ENCODE measurements at places on chromosomes 2 and 18. TPM values are rescaled to one million over a fixed set of nuclear protein-coding genes. Genes with fewer than 3 reads are reported as not detected.

LINC00305 gene
- not detected for total RNA-seq

DNA sequence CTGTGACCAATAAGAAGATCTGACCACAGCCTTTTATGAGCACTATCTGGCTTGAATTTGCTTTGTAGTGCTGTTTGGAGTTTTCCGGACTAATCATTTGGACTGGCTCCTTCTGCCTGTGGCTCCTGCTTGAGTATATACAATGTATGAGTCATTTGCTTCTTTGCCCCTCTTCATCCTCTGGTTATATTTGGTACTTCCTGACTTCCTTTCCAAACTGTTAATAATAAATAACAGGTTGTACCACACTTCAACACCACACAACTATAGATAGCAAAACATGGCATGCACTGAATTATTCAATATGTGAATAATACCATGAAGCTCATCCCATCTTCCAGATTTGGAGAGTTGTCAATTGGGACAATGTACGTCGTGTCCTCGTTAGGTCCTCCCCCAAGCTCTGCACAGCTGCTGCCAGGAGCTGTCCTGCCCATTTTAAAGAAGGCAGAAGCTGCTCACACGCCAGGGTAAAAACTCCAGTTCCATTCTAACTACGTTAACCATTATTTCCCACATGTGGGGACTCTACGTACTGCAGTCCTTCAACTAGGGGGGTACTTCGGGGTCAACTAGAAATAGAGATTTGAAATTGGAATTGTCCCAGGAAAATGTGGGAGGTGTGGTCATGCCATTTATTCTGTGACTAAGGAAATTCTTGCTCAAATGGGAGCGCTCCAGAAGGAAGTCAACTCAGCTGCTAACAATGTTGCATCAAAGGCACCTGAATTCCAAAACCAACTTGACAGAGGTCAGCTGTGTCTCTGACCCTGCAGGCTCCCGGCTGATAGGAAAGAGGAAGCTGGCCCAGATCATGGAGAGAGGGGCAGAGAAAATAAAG, 38.1 kb downstream of the ST8SIA5 start:
- DNase-seq = no peak

DNA sequence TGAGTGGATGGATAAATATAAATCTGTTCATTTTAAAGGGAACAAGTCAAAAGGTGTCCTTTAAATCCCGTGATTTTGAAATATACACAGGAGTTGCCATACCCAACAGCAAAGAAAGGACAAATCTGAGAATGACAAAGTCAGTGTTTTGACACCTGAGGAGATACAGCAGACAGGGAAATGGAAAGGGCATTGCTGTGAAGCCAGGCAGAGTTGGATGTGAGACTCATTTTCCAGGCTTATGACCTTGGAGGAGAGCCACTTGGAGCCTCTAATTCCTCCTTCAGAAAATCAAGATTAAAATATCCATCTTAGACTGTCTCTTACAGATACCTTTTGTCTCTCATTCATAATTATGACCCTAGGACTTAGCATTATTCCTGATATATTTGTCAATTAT, 154.5 kb downstream of the GALNT3 start:
- no peak for DNase-seq

- DNase-seq = no peak
These were observed 14.5 kb downstream of the PTMA start for GRCh38 chr2:231722721-231723307.

TUBA3D gene
- total RNA-seq = 4.0 TPM

CLEC4F gene
- 0.13 TPM for total RNA-seq

GRCh38 chr18:59915606-59916005, 15.8 kb downstream of the PMAIP1 start:
- DNase-seq = no peak

DNA sequence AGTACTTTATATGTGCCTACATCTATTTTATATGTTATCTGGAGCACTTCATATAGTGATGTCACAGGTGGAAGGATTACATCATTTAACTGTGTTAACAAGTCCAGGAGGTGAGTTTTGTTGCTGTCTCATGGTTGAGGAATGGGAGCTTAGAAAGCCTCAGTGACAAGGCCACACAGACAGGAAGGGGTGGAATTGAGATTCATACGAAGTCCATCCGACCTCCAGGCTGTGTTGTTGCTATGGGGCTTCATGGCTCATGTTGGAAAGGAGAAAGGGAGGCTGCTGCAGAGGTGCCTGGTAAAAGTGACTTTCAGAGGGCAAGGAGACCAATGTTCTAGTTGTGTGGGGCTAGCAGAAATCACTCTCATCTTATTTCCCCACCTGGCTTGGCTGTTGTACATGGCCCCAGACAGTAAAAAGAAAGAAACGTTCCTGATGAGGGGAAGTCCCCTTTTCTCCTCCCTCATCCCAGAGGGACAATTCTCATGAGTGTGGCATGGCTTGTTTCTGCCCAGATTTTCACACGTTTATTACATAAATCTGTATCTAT, 31.0 kb upstream of the GREB1 start:
- no peak for DNase-seq

CCDC85A gene
- total RNA-seq = 2.7 TPM

DNA sequence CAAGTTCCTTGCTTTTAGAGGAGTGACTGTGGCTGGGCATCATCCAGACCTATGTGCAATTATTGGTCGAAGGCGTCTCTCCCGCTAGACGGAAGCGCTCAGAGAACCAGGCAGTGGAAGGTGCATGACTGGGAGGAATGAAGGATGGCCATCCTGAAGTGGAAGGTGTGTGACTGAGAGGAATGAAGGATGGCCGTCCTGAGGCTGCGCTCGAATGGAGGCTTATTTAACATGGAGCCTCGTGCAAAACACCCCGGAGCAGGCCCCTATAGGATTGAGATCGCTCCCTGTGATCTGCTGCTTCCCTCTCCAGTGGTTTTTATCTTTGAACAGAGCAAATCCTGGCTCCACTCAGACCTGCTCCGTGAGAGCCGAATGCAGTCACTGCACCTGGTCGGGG, 140.2 kb upstream of the ID2 start:
- DNase-seq = no peak

- no peak for DNase-seq
These were observed 8.6 kb upstream of the CRYBA2 start for GRCh38 chr2:219001577-219002394.

DNA sequence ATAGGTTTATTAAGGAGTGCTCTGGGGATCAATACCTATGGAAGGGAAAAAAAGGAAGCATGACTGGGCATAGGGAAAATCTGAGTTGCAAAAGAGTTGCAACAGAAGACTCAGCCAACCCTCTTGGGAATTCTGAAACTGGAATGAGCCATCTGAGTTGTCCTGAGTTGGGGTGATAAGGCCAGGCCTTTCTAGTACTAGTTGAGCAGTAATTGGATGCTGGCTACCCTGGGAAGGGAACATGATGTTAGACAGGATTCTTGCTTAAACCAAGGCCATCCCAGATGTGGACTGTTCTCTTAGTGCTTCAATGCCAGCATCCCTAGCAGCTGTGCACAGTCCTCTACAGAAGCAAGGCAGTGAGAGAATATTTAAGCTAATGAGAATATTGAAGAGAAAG, 348.8 kb upstream of the GULP1 start:
- DNase-seq = no peak

GRCh38 chr2:10033251-10034006, 9.9 kb upstream of the KLF11 start:
- no peak for DNase-seq

IMP4 gene
- 60.7 TPM for total RNA-seq

- no peak for DNase-seq
These were observed 710.0 kb upstream of the ID2 start for GRCh38 chr2:7971841-7972240.
